ENCODE measurements at places on chromosomes 7 and 10. TPM values are rescaled to one million over a fixed set of nuclear protein-coding genes. Genes with fewer than 3 reads are reported as not detected.

Gene MOGAT3
- not detected for total RNA-seq

Gene TRPV6
- under 0.01 TPM for total RNA-seq

Gene KLF14
- not detected for total RNA-seq

Gene CDK6
- total RNA-seq = 19.8 TPM

Gene TPST1
- total RNA-seq = 59.1 TPM

Gene KMT2E
- total RNA-seq = 127 TPM

Gene ORAI2
- 49.4 TPM for total RNA-seq

Gene SLC26A4
- 20.5 TPM for total RNA-seq

Gene UPK3BL1
- 11.9 TPM for total RNA-seq

Gene HOXA7
- not detected for total RNA-seq

Gene DNA2
- total RNA-seq = 6.9 TPM

Gene AKR1C1
- 330 TPM for total RNA-seq

Gene HYAL4
- not detected for total RNA-seq

Gene IFIT2
- total RNA-seq = 10.6 TPM

Gene WDR86
- total RNA-seq = 0.26 TPM

Gene TMEM60
- 17.0 TPM for total RNA-seq

Gene ZEB1
- 167 TPM for total RNA-seq

Gene CAMK1D
- 6.2 TPM for total RNA-seq

Gene TRIM73
- total RNA-seq = 0.13 TPM

Gene EPDR1
- 51.2 TPM for total RNA-seq

Gene NEBL
- total RNA-seq = 0.06 TPM

Gene TAF5
- 2.3 TPM for total RNA-seq

Gene PGAM2
- total RNA-seq = 1.2 TPM

Gene AOAH
- total RNA-seq = not detected

Gene SDK1
- total RNA-seq = 0.25 TPM

Gene CTAGE8
- not detected for total RNA-seq

Gene SPRN
- 0.12 TPM for total RNA-seq

Gene PPP1R17
- total RNA-seq = not detected

Gene AFAP1L2
- total RNA-seq = 0.13 TPM

Gene PON3
- not detected for total RNA-seq

Gene MKI67
- total RNA-seq = 15.7 TPM

Gene PNLIPRP2
- not detected for total RNA-seq

Gene LEP
- total RNA-seq = not detected

Gene PKD1L1
- 0.13 TPM for total RNA-seq

Gene CRHR2
- total RNA-seq = not detected

All from aortic smooth muscle cell (primary cell).